T-helper 17 cell (primary cell): ENCODE measurements at places on chromosomes 7 and 10.

- no peak for DNase-seq
These were observed 16.9 kb upstream of the PALD1 start for GRCh38 chr10:70461397-70462348.

DNA sequence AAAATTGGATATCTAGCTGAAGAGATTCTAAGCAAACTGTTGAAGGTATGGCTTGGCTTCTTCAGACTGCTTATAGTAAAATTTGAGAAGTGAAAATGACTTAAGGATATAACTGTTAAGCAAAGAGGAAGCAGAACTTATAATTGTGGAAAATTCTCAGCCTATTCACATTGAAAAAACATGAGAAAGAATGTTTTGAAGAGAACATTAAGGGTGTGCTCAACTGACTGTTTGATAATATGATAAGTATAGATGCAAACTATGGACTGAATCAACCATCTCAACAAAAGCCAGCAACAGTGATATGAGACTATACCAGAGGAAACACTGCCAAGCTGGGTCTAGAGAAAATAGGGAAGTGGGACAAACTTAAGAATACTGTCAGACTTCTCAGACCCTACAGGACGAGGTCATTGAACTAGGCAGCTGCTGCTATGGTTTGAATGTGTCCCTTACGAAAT is 133.1 kb upstream of the PPP1R3A start:
- DNase-seq = no peak

GRCh38 chr10:44589944-44590449 is 205.1 kb upstream of the CXCL12 start:
- no peak for DNase-seq

DNA sequence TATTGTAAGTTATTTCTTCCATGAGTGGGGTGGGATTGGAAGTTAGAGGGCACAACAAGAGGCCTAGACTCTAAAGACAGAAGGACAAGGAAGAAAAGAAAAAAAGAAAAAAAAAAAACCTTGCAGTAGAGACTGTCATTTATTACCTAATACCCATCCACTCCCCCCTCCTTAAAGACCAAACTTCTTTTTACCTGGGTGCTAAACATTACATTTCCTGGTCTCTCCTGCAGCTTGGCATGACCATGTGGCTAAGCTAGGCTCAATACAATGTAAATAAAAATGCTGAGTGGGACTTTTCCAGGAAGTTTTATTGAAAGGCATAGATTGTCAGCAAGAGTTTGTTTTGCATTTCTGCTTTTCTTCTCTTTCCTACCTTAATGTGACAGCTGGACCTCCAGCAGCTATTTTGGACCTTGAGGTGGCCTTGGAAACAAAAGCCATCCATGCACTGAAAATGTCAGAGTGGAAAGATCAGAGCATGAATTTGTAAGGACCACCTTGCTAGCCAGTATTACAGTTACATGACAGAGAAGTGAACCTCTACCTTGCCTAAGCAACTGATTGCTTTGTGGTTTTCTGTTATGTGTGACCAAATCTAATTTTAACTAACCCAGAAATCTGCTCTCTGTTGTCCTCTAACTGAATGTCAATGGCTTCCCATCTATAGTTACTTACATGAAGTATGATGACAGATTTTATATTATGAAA is 81.3 kb upstream of the SFMBT2 start:
- DNase-seq = no peak

DNA sequence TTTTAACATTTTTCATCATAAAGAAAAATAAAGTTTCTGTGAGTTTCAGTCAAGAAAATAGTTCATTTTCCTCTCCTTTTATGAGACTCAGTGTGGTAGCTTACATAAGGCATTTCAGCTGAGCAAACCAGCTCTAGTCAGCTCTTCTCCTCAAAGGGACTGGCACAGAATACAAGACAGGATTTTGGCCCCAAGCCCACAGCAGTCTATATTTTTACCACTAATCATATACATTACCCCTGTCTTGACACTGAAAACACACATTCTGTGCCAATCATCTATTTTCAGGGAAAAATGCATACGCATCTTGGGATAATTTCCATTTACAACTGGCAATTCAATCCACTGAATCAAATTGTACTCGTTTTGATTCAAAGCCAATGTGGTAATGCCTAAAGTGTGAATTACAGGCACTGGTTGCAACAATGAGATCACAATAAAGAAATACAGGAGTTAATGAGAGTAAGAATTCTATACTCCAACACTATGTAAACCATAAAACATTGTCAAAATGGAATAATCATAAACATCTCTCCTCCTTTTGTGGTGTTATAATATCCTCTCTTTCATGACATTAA is 186.4 kb downstream of the CACNA2D1 start:
- no peak for DNase-seq

GRCh38 chr10:4654496-4654895 is 171.5 kb upstream of the AKR1E2 start:
- no peak for DNase-seq

GRCh38 chr7:74222851-74223710 is 13.3 kb downstream of the LAT2 start:
- DNase-seq = no peak

DNA sequence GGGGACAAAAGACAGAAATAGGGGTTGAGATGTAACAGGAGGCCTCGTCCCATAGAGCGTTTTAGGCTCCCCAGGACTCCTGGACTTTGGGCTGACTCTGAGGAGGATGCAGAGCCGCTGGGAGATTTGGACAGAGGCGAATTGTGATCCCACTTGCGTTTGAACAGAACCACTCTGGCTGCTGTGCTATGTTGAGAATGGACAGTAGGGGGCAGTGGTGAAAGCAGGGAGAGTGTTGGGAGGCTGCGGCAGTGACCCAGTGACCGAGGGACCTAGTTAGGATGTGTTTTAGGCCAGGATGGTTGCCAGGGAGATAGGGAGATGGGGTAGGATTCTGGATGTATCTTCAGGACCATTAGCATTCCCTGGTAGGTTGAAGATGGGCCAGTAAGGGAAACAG is 271.6 kb downstream of the CCDC3 start:
- DNase-seq = no peak

DNA sequence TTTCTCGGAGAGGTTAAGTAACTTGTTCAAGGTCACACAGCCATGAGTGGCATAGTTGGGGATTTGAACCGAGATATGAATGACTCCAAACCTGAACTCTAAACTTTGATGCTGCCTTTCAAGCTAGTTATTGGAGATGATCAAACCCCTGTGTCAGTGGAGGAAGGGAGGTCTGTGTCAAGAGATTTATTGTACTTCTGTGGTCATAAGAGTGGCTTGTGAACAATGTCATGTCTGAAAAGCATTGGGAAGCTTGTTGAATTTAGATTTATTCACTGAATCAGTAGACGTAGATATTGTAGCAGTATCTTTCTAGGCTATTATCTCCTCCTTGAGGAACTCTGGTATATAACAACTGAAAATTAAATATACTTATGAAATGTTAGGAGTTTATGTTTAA is 27.3 kb downstream of the SNX10 start:
- DNase-seq = no peak

DNA sequence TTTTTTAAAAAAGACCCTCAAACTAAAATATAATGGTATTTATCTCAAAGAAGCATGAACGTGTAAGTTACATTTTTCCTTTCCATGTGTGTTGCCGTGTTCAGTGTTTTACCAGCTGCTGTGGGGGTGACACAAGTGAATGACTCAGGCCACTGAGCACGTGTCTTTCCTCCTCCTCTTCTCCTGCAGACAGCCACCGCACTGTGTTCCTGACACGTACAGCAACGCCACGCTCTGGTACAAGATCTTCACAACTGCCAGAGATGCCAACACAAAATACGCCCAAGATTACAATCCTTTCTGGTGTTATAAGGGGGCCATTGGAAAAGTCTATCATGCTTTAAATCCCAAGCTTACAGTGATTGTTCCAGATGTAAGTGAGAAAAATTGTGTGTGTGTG is 29.7 kb downstream of the TMEM248 start:
- no peak for DNase-seq

- DNase-seq = no peak
These were observed 40.0 kb upstream of the LRRN3 start for GRCh38 chr7:111050875-111051416.

GRCh38 chr7:135774284-135774683 is 25.7 kb upstream of the FAM180A start:
- no peak for DNase-seq

DNA sequence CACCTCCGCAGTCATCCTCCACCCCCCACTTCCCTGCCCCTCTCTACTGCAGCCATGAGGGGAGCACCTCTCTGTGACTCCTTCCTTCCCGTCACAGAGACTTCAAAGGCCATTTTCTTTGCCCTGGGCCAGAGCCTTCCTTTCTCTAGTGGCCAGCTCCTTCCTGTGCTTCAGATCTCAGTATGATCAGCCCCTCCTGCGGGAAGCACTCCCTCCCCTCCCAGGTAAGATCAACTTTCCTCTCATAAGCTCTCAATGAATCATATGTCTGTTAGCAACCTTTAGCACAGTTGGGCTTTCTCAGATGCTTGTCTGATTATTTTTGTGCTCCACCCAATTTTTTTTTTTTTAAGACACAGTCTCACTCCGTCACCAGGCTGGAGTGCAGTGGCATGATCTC is 241.0 kb upstream of the PRSS1 start:
- DNase-seq = no peak

DNA sequence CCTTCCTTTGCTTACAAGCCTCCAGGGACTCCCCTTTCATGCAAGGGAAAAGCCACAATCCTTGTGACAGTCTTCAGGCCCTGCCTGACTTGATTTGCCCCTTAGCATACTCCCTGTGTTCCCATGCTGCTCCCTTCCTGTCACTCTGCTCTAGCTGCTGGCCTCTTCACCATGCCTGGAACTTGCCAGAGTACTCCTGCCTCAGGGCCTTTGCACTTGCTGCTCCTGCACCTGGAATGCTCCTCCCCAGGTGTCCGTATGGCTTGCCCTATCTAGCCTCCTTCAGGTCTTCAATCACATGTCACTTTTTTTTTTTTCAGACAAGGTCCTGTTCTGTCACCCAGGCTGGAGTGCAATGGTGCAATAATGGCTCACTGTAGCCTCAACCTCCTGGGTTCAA is 22.8 kb upstream of the GOLGA7B start:
- DNase-seq = no peak

GRCh38 chr7:141585592-141586510 is 34.6 kb downstream of the AGK start:
- no peak for DNase-seq
